ENCODE measurements at places on chromosomes 4 and X. TPM values are rescaled to one million over a fixed set of nuclear protein-coding genes. Genes with fewer than 3 reads are reported as not detected.

DNA sequence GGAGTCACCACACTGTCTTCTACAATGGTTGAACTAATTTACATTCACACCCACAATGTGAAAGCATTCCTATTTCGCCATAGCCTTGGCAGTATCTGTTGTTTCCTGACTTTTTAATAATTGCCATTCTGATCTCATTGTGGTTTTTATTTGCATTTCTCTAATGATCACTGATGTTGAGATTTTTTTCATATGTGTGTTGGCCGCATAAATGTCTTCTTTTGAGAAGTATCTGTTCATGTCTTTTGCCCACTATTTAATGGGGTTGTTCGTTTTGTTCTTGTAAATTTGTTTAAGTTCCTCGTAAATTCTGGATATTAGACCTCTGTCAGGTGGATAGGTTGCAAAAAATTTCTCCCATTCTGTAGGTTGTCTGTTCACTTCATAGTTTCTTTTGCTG, 519.1 kb downstream of the STPG2 start:
- no peak for DNase-seq

GRCh38 chrX:119228512-119229252, 7.4 kb upstream of the PGRMC1 start:
- DNase-seq, result peak; percentile 94

- DNase-seq, result peak; percentile 60
Observed at GRCh38 chr4:78653655-78654054, 102.1 kb downstream of the ANXA3 start.

DNA sequence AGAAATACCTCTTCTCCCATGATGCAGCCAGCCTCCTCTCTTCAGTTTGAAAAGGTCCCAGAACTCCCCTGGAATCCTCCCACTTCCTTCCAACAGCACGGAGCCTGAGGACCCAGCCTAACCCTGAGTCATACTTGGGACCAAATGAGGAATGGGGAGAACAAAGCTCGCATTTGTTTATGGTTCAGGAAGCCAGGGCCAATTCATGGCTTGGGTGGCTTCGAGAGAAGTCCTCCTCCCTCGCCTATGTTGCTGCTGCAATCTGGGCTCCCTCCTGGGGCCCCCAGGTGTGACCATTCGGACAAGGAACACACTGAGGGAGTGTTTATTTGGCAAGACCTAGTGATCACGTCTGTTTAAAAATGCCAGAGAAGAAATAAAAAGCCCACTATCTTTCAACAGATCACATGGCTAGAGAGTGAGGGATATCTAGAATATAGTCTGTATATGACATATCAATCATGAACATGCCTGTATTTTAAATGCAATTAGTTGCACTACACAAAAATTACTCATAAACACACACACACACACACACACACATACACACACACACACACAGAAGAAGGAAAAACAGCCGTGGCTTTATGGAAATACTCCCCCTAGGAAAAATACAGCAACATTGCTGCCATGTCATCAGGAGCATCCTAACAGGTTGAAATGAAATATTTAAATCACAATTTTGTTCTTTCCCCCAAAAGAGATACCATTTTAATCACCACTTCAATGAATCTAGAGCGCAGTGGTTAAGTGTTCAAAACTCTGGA, 155.7 kb upstream of the MAP3K15 start:
- peak; percentile 82 for DNase-seq

DNA sequence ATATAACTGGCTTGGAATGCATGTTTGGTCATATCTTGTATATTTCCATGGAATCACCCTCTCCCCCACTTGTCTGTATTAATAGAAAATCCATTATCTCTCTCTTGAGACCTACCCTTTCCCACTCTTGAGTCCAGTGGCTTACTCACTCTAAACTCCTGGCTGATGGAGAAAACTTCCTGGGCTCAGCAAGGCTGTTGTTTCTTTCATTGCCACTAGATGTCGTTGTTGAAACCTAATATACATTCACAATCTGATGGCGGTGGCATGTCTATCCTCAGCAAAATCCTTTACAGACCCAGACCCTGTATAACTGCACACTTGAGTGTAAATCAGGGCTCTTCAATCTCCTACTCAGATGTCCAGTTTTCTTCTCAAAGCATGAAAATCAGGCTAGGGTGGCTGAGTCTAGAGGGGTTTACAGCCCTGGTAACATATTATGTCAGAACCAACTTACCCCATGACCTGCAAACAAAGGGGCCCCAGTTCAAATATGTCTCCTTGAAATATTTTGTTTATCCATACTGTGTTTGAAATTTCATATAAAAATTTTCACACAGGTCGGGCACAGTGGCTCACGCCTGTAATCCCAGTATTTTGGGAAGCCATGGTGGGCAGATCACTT, 70.0 kb upstream of the FAM241A start:
- peak; percentile 79 for DNase-seq

GRCh38 chr4:20724915-20725314, 24.7 kb downstream of the PACRGL start:
- DNase-seq, result no peak

- no peak for DNase-seq
Observed at GRCh38 chr4:105361053-105361452, 112.8 kb downstream of the PPA2 start.

DNA sequence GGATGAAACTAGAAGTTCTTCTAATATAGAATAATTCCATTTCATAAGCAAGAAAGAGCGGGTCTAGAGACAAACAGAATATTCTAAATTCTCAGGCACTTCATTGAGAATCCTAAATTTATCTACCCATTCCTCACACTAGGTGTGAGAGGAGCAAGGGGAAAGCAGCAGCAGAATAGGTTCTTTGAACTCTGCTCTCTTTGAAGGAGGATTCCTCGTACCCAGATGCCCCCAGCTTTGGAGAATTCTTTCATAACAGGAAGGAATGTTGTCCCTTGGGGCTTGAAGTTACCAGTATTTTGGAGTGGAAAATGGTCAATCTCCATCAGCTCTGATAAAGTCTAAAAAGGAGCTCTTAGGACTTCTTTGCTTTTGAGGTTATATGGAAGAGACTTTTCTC, 59.7 kb upstream of the RASGEF1B start:
- no peak for DNase-seq

DNA sequence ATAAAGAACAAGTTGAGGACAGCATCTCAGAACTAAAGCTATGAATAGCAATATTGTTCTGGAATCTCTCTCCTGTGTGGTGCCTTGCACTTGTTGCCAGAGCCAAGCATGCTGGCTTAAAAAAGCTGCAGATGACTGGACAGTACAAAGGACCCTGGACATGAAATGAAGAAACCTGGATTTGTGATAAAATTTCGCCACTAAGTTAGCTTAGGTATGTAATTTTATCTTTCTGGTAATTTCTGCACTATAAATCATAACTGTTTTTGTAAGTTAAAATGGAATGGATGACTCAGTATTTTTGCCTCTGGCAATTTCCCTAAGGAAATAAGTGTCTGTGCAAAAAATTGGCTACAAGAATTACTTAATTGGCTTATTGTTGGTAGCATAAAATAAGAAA, 317.2 kb downstream of the CAMK2D start:
- peak; percentile 96 for DNase-seq

GRCh38 chr4:101615652-101616051, 174.9 kb upstream of the BANK1 start:
- no peak for DNase-seq

DNA sequence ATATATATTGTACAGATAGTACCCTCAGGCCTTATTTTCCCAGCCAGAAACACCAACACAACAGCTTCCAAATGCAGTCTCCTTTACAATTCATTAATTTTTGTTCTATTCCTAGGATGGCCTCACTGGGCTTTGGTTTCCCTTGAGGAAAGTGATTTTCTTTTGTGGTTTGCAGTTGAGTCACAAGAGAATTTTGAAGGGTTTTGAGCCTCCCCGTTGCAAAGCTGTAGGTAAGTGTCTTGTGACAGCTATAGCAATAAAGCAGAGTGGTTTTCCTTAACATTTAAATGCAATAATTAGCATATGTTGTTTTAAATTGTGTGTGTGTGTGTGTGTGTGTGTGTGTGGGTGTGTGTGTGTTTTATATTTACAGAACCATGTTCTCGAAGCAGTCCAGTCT, 54.1 kb upstream of the WDR17 start:
- DNase-seq, result no peak

DNA sequence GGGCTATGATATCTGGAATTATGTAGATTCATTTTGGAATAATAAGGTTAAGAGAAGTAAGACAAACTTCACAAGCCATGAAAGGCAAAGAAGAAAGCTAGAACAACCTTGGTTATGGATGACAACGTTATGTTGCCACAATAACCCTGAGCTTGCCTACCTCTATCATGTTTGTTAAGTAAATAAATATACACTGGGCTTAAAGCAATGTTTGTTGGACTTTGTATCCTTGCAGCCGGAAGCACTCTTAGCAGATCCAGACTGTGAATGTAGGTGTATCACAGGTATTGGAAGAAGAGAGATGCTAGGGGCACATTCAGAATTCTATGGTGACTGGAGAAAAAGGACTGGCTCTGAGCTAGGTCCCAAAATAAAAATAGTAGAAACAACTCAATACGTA, 214.4 kb downstream of the HS3ST1 start:
- DNase-seq, result no peak

DNA sequence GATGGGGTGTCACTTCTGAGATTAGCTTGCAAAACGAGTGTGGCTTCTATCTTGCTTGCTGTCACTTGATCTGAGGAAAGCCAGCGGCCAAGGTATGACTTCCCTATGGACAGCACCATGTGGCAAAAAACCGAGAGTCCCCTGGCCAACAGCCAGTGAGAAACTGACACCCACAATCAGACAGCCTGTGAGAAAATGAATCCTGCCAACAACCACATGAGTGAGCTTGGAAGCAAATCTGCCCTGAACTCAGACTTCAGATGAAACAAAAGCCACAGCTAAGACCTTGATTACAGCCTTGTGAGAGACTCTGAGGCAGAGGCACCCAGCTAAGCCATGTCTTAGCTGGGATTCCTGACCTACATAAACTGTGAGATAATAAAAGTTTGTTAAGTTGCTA, 45.5 kb downstream of the PPP1R2C start:
- DNase-seq, result peak; percentile 79

DNA sequence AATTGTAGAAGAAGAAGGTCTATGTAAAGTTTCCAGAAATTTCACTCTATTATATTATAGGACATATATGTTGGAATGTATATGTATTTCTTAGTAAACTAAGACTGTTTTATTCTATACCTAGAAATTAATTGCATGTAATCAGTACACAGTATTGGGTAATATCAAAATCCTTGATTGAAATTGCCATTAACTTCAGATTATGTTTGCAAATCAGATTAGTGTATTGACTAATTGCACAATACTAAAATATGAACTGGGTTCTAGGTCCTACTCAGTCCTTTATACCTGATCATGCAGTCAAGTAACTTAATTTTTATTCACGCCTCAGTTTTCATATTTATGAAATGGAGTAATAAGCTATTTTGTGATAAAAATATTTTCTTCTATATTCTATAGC, 950.3 kb upstream of the ADGRL3 start:
- no peak for DNase-seq

DNA sequence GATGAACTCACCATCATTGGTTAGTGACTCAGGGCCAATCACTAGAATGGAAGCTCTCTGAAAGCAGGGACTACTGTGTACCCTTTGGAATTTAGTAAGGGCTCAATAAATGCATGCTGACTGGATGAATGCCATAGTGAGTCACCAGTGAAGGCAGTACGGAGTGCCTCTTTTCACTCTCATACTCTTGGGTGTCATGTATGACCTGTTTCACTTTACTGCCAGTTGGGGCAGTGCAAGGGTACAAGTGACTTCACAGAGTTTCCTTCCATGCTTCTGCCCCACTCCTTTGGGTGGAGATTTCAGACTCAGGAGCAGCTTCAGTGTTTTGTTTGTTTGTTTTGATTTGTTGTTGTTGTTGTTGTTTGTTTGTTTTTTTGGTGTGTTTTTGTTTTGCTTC, 57.7 kb downstream of the SOX3 start:
- DNase-seq, result no peak

- no peak for DNase-seq
Observed at GRCh38 chr4:4386296-4386735, 586 bp upstream of the NSG1 start.

DNA sequence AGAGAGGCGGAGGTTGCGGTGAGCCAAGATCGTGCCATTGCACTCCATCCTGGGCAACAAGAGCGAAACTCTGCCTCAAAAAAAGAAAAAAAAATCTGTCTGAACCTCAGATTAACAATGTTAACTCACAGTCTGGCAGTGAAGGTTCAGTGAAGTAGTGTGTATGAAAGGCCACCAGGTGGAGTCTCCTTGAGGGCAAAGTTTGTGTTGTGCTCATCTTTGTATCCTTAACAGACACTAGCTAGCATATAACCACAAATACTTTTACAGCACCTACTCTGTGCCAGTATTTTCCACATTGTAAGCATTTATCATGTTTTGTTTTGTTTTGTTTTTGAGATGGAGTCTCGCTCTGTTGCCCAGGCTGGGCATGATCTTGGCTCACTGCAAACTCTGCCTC, 46.0 kb upstream of the MGST2 start:
- peak; percentile 38 for DNase-seq

- no peak for DNase-seq
Observed at GRCh38 chr4:1035510-1035909, 24.1 kb downstream of the FGFRL1 start.

- DNase-seq, result no peak
Observed at GRCh38 chr4:123116412-123116811, 194.0 kb upstream of the NUDT6 start.

GRCh38 chr4:113673450-113673849, 88.1 kb downstream of the CAMK2D start:
- no peak for DNase-seq

DNA sequence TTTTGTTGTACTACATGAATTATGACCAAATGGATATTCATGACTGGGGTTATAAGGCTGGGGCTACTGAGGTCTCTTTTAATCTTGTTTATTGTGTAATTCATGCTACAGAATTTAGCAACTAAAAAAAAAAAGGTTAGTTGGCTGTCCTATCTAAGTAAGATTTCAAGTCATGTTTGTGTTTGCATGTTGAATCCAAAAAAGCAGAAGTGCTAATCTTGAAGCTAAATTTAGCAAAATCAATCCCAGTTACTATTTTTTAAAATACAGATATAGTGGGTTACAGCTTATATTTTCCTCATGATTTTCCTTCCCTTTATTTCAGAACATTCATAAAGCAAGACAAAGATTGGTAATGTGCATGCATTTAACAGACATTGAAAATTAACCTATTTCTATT, 19.4 kb downstream of the MTMR1 start:
- DNase-seq, result no peak

- peak; percentile 87 for DNase-seq
Observed at GRCh38 chr4:145012841-145013240, 85.2 kb downstream of the ANAPC10 start.

Gene HSD17B10
- total RNA-seq, result 52.7 TPM

Gene PGAM4
- total RNA-seq, result not detected

Gene SORBS2
- 2.8 TPM for total RNA-seq

Gene F8A2
- total RNA-seq, result not detected

Gene PNCK
- total RNA-seq, result 0.33 TPM

Gene NR0B1
- 0.90 TPM for total RNA-seq

Gene ALAS2
- not detected for total RNA-seq

Gene VCX3B
- not detected for total RNA-seq

Gene TCEAL4
- total RNA-seq, result 100 TPM

Gene FRAS1
- total RNA-seq, result 1.9 TPM

Gene ADRA2C
- total RNA-seq, result 0.49 TPM

Gene SPIN3
- 10.0 TPM for total RNA-seq

Measured in fibroblast of the aortic adventitia (primary cell).